ENCODE measurements at places on chromosomes 2 and 18.

DNA sequence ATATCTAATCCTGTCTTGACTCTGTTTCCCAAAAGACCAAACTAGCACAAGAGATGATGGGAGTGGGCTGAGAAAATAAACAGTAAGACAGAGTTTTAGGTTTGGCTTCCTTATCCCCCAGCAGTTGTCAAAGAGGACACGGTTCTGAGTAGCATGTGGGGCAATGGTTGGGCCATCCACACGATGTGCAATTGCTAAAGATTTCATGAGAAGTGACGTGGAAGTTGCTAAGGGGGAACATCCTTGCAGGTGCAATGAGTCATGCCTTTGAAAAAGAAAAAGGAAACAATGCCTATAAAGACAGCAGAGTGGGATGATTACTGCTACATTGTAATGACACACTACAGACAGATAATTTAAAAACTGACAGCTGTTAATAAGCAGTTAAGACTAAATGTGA lies 1395.8 kb downstream of the LRP1B start:
- DNase-seq: no peak

DNA sequence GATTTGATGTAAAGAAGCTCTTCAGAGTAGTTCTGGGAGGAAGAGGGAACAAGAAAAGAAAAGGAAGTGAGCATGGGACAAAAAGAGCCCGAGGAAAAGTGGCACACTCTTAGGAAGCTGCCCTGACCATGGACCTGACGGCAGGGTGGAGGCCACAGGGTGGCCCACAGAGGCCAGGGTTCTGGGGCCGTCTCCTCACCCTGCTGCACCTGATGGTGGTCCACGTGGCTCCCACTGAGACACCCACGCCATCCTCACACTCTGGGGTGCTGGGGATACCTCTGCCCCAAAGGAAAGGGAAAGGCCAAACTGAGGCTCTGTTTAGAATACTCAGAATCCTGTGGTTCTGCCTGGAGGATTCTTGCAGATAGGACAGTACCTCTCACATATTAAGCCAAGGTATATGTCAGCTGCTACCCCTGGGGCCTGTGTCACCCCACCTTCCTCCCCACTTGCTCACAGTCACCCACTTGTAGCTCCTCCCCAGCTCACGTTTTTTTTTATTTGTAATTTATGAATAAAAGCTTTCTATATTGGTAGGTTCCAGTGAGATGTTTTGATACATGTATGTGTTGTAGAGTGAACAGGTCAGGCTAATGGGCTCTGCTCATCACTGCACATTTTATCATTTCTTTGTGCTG lies 171.1 kb downstream of the LDLRAD4 start:
- no peak for DNase-seq

DNA sequence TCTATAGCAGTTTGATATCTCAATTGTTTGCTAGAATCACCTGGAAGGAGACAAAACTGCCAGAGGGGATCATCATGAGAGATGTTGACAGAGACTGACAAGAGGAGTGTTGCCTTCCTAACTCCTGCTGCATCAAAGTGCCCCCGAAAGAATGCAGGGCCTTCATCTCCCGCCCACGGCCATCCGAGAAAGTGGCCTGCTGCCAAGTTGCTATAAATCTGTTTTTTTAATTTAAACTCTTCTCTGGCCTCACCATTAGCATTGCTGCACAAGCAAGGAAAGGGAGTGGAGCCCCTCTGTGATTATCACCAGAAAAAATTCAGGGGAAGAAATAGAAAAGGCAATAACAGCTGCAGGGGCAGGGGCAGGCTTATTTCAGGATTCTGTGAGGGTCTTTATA lies 238.1 kb upstream of the EPHA4 start:
- no peak for DNase-seq

- DNase-seq: no peak
Measured at GRCh38 chr18:1371724-1372123, 467.1 kb downstream of the ADCYAP1 start.

Data from caudate nucleus (tissue), 63 donors.